K562 (cell line): ENCODE measurements at places on chromosomes 1 and 21. TPM values are rescaled to one million over a fixed set of nuclear protein-coding genes. Genes with fewer than 3 reads are reported as not detected.

- no peaks in the 10 kb centered on the region for H3K36me3 ChIP-seq
- DNase-seq: no peak
- H3K4me3 ChIP-seq: no peak overlapping the region
- H3K27ac ChIP-seq: no peak overlapping the region
Observed at GRCh38 chr1:187588917-187589316, 760.2 kb downstream of the PLA2G4A start.

KRTAP13-2 gene
- polyA plus RNA-seq: not detected in 2 replicates

- no peak for DNase-seq
- H3K27me3 ChIP-seq: peaks cover 6% of the 10 kb centered on the region; the same call in 2 of the 3 replicates
- H3K4me1 ChIP-seq: peaks cover 19% of the 10 kb centered on the region
- no peaks in the 10 kb centered on the region for H3K36me3 ChIP-seq
- H3K4me3 ChIP-seq: no peak overlapping the region
- no peak overlapping the region for H3K27ac ChIP-seq
Observed at GRCh38 chr1:8214501-8215173, 103.3 kb upstream of the SLC45A1 start.

PGLYRP3 gene
- not detected in 2 replicates for polyA plus RNA-seq

SLC35F3 gene
- 0.26 TPM in 1 of 2 replicates, not detected in the other for polyA plus RNA-seq

GRCh38 chr1:84763912-84764680, 73.8 kb upstream of the SSX2IP start:
- H3K27ac ChIP-seq: no peak overlapping the region
- no peaks in the 10 kb centered on the region for H3K4me1 ChIP-seq
- no peak for DNase-seq
- no peak overlapping the region for H3K4me3 ChIP-seq
- peaks cover 38% of the 10 kb centered on the region for H3K27me3 ChIP-seq

GRCh38 chr1:43978551-43979260, at the start of gene B4GALT2:
B4GALT2 (plus strand) TSS chr1:43979210; CDS start chr1:43981161, 1,951 bp downstream.
- peaks cover 88% of the 10 kb centered on the region for H3K4me1 ChIP-seq
- H3K36me3 ChIP-seq: peaks cover 65% of the 10 kb centered on the region
- H3K27ac ChIP-seq: peak within 1 kb of the TSS; percentile 79
- no peaks in the 10 kb centered on the region for H3K27me3 ChIP-seq

GRCh38 chr1:208029381-208030287, 118.7 kb upstream of the CD34 start:
- peaks cover 87% of the 10 kb centered on the region for H3K27me3 ChIP-seq
- H3K4me1 ChIP-seq: no peaks in the 10 kb centered on the region
- H3K27ac ChIP-seq: no peak overlapping the region
- DNase-seq: no peak

DNA sequence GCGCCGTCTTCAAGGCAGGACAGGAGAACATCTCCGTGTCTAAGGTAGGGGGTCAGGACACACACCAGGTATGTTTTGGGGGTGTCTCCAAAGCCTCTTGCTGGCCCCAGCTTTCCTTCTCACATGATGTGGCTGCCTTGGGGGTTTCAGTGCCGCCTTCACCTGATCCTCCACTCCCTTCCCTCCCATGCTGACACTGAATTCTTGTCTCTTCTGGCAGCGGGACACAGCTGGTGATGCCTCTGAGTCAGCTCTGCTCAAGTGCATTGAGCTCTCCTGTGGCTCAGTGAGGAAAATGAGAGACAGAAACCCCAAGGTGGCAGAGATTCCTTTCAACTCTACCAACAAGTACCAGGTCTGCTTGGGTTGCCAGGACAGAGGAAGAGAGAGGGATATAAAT, 13.5 kb downstream of the ATP1A2 start:
- peaks cover 20% of the 10 kb centered on the region; the same call in 2 of the 3 replicates for H3K27me3 ChIP-seq
- H3K36me3 ChIP-seq: no peaks in the 10 kb centered on the region
- DNase-seq: no peak
- H3K4me1 ChIP-seq: no peaks in the 10 kb centered on the region; the same call in 2 of the 3 replicates
- no peak overlapping the region for H3K27ac ChIP-seq

- DNase-seq: no peak
- H3K36me3 ChIP-seq: no peaks in the 10 kb centered on the region
- H3K27me3 ChIP-seq: no peaks in the 10 kb centered on the region
- no peaks in the 10 kb centered on the region for H3K4me1 ChIP-seq
- no peak overlapping the region for H3K27ac ChIP-seq
Observed at GRCh38 chr1:193321242-193321840, 134.9 kb upstream of the B3GALT2 start.

DNA sequence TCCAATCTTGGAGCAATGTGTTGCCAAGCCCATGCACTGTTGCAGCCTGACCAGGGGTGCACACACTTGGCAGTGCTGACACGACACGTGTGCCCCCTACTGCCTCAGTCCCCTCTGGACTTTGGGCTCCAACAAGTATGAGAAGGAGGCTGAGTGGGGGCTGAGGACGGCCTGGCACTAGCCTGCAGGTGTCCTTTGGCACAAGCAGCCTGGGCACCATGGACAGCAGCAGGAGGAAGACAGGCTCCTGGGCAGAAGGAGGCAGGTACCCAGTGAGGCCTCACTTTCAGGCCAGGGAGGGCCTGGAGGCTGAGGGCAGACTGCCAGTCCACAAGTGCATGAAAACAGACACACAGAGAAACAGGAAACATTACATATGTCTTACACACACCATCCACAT, 1702.9 kb upstream of the B3GALT2 start:
- H3K36me3 ChIP-seq: no peaks in the 10 kb centered on the region
- H3K27ac ChIP-seq: no peak overlapping the region
- no peak overlapping the region for H3K4me3 ChIP-seq
- no peak for DNase-seq
- no peaks in the 10 kb centered on the region for H3K27me3 ChIP-seq

GRCh38 chr21:36075171-36075570, 5.3 kb downstream of the CBR1 start:
- H3K36me3 ChIP-seq: 0 out of 3 replicates have a peak, but pooled peaks cover 2% of the 10 kb centered on the region
- H3K27me3 ChIP-seq: no peaks in the 10 kb centered on the region
- no peak for DNase-seq
- H3K4me1 ChIP-seq: peaks cover 6% of the 10 kb centered on the region
- H3K4me3 ChIP-seq: no peak overlapping the region
- H3K27ac ChIP-seq: no peak overlapping the region

GRCh38 chr21:26597031-26597430, 23.9 kb upstream of the CYYR1 start:
- no peaks in the 10 kb centered on the region for H3K27me3 ChIP-seq
- no peak overlapping the region for H3K27ac ChIP-seq
- H3K36me3 ChIP-seq: no peaks in the 10 kb centered on the region

DNA sequence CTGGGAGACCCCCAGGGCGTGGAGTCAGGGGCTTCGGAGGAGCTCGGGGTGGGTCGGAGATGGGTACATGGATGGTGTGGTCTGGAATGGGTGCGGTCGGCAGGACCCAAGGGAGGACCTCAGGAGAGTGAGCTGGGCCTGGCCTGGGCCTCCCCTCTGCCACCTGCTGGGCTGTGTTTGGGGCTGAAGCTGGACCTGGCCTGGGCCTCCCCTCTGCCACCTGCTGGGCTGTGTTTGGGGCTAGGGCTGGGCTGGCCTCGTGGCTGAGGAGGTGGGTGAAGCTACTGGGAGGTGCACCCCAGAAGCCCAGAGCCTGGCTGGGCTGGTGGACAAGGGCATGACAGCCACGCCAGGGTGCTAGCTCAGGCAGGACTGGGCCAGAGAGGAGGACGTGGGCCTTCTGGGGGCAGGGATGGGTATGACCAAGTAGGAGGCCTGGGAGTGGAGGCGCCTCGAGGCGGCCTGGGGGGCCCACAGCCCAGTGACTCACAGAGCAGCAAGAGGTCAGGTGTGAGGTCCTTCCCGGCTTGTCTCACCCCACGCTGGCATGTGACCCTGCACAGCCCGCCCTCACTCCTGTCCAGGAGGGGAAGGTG, 14.5 kb downstream of the SAMD11 start:
- H3K4me1 ChIP-seq: peaks cover 88% of the 10 kb centered on the region
- peak; percentile 58 for DNase-seq
- no peaks in the 10 kb centered on the region for H3K36me3 ChIP-seq
- no peak overlapping the region for H3K4me3 ChIP-seq
- no peak overlapping the region for H3K27ac ChIP-seq

DNA sequence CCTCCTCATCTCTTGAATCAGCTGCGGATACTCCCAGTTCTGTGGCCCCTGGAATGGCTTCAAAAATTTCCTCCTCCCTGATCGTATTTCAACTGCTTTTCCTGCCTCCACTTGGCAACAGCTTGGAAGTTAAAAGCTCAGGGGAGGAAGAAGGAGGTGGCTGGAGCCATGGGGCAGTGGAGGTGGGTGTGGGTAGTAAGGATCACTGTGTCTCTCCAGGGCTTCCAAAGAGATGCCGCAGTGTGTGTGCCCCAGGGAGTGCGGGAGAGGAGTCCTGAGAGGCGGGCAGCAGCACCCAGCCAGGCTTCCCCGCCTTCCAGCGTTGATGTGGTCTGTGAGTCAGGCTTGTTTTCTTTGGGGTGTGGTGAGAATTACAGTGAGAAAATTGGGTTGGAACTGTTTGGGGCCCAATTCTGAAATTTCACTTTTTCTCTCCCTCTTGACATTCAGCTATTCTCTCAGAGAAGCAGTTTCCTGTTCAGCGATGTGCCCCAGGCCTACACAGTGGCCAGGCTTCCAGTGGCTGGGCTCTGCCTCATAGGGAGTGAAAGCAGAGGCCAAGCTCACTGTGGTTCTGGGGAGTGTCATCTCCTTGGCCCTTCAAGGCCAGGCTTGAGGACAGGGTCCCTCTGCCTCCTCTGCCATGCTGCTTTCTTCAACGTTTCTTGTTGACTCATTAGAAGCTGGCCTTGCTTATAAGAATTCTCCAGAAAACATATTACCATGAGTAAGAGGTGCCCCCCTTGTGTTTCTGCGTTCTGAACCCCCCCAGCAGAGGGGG, 69.0 kb downstream of the PGM1 start:
- peaks cover 6% of the 10 kb centered on the region; the same call in 1 of the 3 replicates for H3K27me3 ChIP-seq
- no peaks in the 10 kb centered on the region for H3K36me3 ChIP-seq
- no peak for DNase-seq
- no peaks in the 10 kb centered on the region for H3K4me1 ChIP-seq
- H3K4me3 ChIP-seq: no peak overlapping the region
- no peak overlapping the region for H3K27ac ChIP-seq

DNA sequence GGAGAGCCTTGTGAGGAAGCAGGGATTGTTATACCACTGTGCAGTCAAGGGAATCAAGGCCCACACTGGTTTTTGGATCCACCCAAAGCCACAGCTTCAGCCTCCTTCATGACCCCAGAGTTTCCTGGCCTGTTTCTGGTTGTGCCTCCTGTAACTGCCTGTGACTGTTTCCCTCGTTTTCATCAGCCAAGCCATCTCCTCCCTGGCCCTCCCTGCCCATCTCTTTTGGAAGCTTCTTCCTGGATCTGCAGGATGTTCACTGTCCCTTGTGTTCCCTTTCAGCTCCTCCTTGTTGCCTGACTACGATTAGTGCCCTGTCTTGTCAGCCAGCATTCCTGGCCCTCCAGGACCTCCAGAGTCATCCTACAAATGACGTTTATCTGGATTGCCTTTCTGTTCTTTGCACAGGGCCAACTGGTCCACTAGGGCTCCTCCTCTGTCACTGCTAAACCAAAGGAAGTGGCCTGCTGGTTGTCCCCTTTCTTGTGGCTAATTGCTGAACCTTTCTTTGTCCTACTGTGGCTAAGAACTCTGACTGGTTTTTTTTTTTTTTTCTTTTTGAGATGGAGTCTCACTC, 17.9 kb downstream of the SFT2D2 start:
- no peaks in the 10 kb centered on the region for H3K27me3 ChIP-seq
- H3K4me3 ChIP-seq: no peak overlapping the region
- DNase-seq: no peak
- peaks cover 71% of the 10 kb centered on the region for H3K36me3 ChIP-seq
- no peaks in the 10 kb centered on the region for H3K4me1 ChIP-seq

GRCh38 chr1:78005448-78005722, 646 bp downstream of the DNAJB4 start:
- H3K27me3 ChIP-seq: no peaks in the 10 kb centered on the region
- peak overlapping the region; percentile 96 for H3K27ac ChIP-seq
- H3K4me1 ChIP-seq: no peaks in the 10 kb centered on the region

DNA sequence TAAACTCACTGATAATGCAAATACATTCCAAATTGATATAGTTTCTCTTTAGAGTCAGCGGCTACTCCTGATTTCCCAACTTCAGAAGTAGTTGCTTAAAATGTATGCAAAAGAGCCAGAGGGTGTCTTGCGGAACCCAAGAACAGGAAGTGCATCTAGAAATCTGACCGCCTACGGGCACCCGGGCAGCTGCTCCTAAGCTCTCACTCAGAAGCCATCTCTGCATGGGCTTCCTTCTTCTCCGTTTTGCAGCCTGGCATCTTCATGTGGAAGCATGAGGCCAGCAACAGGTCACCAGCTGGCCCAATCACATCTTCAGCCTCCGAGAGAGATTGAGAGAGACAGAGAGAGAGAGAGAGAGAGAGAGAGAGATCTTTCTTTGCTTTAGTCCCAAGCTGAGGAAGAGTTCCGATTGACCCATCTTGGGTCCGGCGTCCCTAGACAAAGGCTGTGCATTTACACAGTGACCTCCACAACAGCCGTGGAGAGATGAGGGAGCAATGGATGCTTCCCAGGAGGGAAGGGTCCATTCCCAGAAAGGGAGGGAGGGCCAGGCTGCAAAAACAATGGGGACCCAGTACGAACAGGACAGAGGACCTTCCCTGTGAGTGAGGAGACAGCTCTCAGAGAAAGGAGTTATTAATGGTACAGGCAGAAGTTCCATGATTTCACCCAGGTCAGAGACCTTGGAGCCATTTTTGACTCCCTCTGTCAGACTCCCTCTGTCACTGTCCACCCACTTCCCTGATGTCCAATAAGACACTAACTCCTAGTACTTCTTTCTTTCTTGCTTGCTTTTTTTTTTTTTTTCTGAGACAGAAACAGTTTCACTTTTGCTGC, 28.2 kb upstream of the SLC30A1 start:
- peak overlapping the region; percentile 49 for H3K4me3 ChIP-seq
- peak; percentile 50 for DNase-seq
- no peaks in the 10 kb centered on the region for H3K27me3 ChIP-seq

HAO2 gene
- polyA plus RNA-seq: not detected in 2 replicates

C1QTNF12 gene
- 1.3 and 4.3 TPM in 2 replicates for polyA plus RNA-seq

USP48 gene
- 101 and 106 TPM in 2 replicates for polyA plus RNA-seq

- H3K27me3 ChIP-seq: no peaks in the 10 kb centered on the region
- no peak overlapping the region for H3K27ac ChIP-seq
- peaks cover 100% of the 10 kb centered on the region for H3K36me3 ChIP-seq
Observed at GRCh38 chr21:46195595-46196195, 11.4 kb upstream of the SPATC1L start.

DNA sequence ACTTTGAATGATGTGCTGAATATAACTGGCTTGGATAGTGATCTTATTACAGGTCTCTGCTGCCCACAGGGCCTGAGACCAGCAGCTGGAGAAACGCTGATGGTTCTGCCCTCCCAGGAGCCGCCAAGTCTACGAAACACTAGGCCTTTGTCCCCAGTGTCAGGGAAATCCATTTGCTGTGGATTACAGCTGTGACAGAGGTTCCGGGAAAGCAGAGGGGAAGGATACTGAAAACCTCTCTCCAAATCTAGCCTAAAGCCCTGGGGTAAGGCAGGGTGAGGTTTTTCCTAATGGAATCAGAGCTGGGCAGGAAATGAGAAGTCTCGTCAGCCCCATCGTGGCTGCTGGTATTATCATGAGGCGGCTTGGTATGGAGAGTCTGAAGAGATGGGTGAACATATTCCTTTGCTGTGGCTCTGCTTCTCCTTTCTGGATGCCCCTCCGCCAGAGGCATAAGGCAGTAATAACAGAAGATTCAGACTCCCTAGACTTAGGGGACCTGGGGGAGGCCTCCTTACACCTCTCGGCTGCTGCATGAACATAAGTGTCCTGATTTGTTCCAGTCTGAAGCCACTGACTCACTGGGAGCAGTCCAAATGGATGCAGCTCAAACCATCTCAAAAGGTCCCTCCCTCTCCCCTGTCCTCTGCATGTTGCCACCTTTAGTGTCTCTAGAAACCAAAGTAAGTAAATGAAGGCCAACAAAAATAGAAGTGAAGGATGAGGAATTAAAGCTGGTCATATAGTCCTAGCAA, 48.1 kb downstream of the PHC2 start:
- H3K36me3 ChIP-seq: no peaks in the 10 kb centered on the region
- no peak overlapping the region for H3K27ac ChIP-seq
- H3K4me1 ChIP-seq: no peaks in the 10 kb centered on the region
- H3K27me3 ChIP-seq: peaks cover 13% of the 10 kb centered on the region; the same call in 1 of the 2 replicates
